HS-27A (cell line): ENCODE measurements at places on chromosomes 7 and 10.

DNA sequence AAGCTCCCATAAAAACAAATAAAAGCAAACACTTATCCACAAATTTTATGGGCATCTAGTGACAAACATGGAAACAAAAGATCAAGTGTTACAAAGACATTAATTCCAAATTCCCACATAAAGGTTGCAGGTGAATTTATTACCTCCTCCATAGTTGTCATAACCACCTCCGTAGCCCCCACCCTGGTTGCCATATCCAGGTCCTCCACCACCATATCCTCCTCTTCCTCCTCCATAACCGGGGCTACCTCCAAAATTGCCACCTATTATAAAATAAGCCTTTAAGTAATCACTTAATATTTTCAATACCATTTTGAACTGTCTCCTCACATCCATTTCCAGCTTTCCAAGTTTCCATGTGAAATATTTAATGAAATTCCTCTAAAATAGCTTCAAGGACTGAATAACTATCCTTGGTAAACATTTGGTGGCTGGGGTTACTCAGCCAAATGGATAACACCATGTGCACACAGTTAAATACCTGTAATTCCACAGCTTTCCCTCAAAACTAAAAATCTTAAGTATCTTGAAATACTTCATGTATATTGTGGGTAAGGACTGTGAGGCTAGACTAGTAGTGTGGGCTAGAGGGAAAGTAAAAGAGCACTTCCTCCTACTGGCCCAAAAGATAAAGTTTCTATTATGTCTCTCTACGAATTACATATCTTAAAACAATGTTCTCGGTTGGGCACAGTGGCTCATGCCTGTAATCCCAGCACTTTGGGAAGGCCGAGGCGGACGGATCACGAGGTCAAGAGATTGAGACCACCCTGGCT, 6.9 kb downstream of the HNRNPA2B1 start:
- no peak for DNase-seq

DNA sequence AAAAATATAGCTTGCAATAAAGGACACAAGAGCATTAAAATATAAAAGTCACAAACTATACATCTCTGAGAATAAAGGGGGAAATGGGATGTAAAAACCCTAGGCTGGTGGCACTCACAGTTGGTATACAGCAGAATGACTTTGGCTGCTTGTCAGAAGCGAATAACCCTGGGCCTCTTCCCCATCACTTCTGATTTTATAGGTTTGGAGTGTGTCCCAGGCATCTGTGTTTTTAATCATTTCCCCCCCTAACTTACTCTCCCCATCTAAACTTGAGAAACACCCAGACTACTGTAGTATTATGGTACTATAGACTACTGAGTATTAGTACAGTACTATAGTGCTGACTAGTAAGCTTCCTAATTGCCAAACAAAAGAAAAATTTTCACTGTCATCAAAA, 1.8 kb upstream of the RPA3 start:
- DNase-seq, result no peak

GRCh38 chr10:127090138-127090537, 106.3 kb downstream of the INSYN2A start:
- no peak for DNase-seq

DNA sequence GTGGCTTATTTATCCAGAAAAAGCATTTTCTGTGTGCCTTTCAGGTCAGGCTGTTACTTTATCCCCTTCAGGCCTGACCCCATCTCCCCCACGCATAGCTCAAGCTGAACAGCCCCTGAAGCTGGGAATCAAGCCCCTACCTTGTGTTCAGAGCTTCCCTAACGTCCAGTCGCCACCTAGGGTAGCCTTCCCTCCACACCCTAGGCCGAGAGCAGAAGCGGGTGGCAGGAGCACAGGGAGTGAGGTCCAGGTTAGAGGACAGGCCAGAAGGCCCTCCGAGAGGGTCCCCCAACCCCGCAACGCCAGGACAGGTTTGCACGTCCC, 479 bp upstream of the SEMA4G start:
- no peak for DNase-seq

DNA sequence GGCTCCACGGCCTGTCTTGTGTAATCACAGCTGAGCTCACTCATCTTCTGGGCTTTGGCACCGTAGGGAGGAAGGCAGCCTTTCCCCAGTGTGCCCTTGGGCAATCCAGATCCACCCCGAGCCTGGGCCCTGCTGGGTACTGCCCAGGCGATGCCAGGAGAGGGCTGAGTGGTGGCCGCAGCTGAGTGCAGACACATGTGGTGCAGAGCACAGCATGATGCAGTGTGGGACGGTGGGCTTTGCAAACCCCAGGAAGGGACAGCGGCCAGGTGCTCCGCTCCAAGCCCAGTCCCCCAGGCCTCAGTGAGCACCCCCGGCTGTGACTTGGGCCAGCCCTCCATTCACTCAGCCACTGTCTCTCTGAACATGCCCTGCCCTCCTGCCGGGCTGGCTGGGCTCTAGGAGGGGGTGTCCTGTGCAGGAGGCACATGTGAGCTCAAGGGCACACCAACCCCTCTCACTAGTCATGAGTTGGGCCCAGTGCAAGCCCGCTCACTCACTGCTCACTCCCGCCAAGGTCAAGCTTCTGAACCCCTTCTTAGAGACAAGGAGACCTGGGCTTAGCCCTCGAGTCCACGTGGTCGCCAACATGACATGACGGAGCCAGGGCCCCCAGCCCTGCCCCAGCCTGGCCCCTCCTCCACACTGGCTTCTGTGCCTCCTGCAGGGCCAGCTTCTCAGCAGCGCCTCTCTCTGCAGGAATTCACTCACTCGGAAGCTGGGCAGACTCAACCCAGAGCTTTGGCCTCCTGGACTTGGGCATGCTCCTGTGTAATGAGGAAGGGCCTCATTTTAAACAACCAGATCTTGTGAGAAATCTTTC, 77.5 kb upstream of the INSIG1 start:
- no peak for DNase-seq

GRCh38 chr7:95472581-95473161, 13.1 kb upstream of the ASB4 start:
- no peak for DNase-seq

- DNase-seq, result no peak
Observed at GRCh38 chr10:28545967-28546644, 13.2 kb downstream of the WAC start.

- no peak for DNase-seq
Observed at GRCh38 chr7:68862261-68862660, 736.0 kb upstream of the AUTS2 start.

GRCh38 chr7:17134786-17135185, 163.7 kb upstream of the AHR start:
- DNase-seq, result no peak

DNA sequence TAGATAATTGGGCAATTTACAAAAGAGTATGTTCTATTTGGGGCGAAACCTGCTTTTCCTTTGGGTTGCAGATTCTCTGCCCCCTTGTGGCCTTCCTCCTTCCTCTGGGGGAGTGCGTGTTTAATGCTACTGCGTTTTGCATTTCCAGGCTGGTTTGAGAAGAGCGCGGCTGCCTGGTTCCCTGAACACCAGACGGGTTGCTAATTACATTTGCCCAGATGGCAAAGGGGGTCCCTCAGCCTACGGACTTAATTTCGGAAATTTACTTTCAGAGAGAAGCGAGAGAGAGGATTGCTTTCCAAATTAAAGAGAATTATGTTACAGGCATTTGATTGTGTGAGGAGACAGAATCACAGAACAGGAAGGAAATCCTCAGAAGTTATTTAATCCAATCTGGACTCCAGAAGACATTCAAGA, 91.9 kb upstream of the JAZF1 start:
- no peak for DNase-seq

DNA sequence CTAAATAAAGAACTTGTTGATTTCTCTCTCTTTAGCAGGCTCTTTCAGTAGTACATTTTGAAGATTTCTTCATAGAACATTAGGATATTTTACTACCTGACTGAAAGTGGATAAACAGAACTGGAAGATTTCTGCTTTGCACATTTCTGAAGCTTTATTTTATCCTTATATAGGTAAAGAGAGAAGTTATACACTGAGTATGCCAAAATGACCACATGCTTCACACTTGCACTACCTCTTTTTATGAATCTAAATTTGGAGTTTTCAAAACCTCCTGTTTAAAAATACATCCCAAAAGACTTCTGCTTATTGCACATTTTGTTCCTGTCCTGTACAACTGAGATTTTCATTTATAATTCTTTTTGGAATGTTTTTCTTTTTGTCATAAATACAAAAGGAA, 197.4 kb upstream of the PRPS1L1 start:
- no peak for DNase-seq

GRCh38 chr7:45985902-45986301, 64.8 kb upstream of the IGFBP3 start:
- no peak for DNase-seq

DNA sequence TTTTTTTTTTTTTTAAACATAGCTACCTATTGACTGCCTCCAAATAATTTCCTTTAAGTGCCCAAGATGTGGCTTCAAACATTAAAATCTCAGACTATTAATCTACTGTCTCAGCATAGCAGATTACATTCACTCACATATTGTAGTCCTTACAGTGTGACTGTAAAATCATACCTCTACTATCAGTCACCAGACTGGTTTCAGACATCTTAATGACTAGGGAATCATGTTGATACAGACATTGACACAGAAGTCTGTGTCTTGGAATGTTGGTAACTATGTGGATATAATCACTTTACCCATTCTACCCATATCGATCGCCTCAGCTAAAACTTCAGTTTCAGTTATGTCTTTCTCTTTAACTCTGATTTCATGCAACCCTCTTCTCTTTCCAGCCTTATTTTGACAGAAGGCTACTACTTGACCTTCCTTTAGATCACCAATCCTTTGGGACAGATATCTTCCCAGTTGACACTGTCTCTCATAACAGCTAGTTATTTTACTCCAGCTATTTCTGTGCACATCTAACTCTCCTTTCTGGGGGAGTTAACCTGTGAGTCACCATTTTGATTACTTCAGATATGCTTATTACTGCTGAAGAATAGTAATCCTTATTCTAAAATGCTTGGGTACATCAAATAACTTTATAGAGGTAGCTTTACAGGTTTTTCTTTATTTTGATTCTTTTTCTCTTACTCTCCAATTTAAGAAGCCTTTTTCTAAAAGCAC, 7.0 kb downstream of the TNKS2 start:
- no peak for DNase-seq

DNA sequence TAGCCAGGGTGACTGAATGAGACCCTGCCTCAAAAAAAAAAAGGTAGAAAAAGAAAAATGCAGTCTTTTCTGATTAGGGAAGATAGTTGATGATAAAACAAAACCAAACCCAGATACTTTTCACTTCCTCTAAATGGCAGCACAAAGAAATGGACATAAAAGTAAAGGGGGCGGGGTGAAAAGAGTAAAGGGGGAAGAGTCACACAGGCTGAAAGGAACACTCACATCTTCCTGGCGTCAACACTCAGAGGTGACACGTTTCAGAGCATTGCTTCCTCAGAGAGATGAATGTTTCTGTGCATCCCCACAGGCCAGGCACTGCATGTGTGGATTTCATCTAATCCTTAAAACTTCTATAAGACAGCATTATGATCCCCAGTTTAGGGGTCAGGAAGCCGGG, 81.2 kb downstream of the HIPK2 start:
- no peak for DNase-seq

DNA sequence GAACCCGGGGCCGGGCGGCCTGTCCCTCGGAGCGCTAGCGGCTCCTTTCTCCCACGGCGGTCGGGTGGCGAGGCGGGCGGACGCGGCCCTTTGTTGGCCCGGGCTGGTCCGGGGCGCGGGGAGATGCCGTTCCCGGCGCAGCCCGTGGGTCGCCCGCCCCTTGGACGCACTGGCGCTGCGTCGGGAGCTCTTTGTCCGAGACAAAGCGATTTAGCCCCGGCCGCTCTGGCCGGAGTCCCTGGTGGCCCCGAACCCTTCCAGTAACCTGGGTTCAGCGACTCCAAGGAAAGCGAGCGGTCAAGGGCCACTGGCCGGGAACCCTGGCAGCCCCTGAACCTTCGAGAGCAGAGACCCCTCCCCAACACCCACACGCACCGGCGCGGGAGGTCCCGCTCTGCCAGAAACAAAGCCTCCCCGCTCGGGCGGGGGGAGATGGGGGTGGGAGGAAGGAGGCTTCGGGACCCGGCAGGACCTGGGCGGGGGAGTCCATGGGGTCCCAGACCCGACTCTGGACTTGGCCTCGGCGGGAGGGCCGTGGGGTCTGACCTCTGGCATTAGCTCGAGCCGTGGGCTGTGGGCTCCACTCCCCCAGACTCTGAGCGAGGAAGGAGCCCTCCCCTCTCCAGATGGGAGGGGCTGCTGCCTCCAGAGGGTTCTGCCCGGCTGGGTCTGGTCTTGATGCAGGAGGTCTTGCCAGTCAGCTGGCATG, 836 bp downstream of the DPYSL4 start:
- DNase-seq, result no peak

- DNase-seq, result no peak
Observed at GRCh38 chr10:60687679-60688078, 90.6 kb upstream of the CDK1 start.

- DNase-seq, result no peak
Observed at GRCh38 chr10:118551535-118552100, 43.8 kb downstream of the PRLHR start.

GRCh38 chr7:152574892-152575548, 100.9 kb downstream of the XRCC2 start:
- no peak for DNase-seq

DNA sequence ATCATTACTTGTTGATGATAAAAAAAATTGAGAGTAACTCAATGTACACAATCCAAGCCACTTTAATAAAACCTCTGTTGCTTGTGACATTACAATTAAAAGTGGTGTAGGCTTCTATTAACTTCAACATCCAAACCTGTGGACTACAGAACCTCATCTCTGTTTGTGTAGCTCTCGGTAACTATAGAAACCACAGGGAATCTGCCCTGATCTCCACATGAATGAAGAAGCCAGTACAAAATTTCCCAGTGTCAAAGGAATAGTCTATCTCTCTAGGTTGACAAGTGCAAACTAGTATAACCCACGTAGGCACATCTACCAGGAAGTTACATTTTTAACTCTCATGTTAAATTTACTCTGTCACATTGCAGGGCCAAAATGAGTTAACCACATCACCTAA, 204.3 kb downstream of the CHCHD3 start:
- DNase-seq, result no peak

- DNase-seq, result peak; percentile 30
Observed at GRCh38 chr10:117461766-117462423, 80.7 kb upstream of the EMX2 start.

GRCh38 chr10:96494694-96495093, 19.0 kb downstream of the TLL2 start:
- no peak for DNase-seq

DNA sequence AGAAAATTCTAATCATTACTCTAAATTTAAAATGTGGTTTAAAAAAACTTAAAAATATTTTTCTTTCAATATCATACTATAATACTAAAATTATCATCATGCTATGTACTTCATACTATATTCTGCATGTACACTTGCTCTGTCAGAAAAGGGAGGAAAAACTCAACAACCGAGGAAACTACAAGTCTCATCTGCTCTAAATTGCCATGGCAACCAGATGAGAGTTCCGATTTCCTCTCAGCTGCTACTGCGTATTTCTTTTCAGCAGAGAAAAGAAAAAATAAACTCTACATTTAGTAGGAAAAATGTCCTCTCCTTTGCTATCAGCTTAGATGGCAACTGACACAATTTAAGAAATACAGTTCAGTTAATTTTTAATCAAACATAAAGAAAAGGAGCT, 178.9 kb downstream of the SRPK2 start:
- no peak for DNase-seq

GRCh38 chr7:102943423-102944169, 30.8 kb downstream of the LRRC17 start:
- no peak for DNase-seq

- no peak for DNase-seq
Observed at GRCh38 chr10:75253281-75254220, 17.8 kb upstream of the COMTD1 start.
